ENCODE measurements at places on chromosomes 2 and 18.

DNA sequence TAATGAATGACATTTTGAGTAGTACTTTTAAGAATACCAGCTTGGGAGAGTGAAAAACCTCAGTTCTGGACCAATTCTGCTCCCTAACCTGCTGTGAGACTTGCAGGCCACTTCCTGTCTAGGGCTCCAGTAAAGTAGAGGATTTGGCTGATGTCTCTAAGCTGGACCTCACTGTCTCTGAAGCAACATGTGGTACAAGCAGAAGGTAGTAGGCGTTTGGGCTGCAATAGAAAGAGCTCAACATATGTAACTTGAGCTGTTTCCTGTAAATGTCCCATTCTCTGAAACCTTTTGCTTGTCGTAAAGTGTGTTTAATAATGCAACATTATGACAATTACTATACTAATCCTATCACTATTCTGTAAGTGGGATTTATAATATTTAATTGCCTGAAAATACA lies 213.1 kb downstream of the MYO3B start:
- DNase-seq, result no peak

DNA sequence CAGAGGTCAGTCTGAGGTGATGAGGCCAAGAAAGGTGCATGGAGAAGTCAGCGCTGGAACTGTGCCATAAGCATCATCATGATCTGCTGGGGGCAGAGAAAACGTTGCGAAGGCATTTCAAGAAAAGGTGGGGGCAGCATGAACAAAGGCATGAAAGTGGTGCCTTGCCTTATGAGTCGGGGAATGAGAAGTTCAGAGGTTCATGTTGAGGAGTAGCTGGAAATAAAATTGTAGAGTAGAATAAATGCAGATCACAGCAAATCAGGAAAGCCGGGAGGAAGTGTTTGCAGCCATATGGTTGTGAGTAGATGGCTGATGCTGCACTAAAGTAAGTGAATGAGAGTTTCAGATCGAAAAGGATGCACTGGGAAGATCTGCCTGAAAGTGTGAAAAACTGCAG lies 72.1 kb upstream of the ARL5A start:
- no peak for DNase-seq

GRCh38 chr18:13577781-13578180 lies 148.6 kb downstream of the FAM210A start:
- DNase-seq, result no peak

DNA sequence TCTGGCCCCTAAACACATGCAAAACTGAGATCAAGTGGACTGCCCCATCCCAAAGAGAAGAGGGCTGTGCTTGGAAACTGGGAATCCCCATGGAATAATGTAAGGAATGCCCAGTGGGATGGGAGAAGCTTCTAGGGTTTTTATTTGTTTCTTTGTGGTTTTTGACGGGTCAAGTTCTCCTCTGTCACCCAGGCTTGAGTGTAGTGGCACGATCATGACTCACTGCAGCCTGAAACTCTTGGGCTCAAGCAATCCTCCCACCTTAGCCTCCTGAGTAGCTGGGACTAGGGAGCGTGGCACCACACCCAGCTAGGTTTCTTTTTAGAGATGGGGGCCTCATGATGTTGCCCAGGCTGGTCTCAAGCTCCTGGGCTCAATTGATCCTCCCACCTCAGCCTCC lies 101.7 kb upstream of the ZSWIM2 start:
- no peak for DNase-seq

DNA sequence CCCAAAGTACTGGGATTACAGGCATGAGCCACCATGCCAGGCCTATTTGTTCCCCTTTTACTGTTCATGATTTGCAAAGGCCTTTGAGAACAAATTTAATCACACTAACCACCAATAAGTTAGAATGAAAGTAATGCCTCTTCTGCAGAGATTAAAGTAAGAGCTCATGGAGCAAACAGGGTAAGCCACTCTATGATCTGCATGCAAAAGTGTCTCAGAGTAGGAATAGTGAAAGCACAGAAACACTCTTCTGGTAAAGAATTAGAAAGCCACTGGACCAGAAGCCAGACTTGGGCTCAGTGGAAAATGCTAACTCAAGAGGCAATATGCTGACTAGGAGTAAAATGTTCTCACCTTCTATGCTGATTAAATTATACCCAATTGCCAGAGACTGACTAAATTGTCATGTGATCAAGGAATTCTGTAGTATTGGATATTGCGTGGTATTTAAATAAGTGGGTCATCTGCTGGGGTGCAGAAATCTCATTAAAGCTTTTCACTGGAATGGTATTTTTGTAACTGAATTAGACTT lies 235.3 kb upstream of the ERBB4 start:
- no peak for DNase-seq

- no peak for DNase-seq
Observed at GRCh38 chr18:42137693-42138375, 182.8 kb downstream of the PIK3C3 start.

DNA sequence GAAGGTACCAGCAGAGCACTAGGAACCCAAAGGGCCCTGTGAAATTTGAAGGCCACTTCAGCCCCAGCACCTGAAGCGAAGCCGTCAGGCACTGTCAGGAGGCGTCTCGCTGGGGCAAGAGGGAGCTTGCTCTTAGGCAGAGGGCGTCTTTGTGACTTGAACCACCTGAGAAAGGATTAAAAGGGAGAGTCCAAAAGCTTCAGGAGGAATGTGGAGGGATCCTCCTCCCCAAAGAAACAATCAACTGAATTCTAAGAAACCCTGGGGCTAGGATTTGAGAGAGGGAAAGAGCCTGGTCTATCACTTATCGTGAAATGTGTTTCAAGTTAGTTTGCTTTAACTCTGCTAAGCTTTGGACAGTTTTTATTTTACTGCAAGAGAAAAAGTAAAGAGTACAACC lies 324.9 kb upstream of the SOX11 start:
- DNase-seq, result no peak

GRCh38 chr2:119823734-119824334 lies 64.1 kb downstream of the PTPN4 start:
- DNase-seq, result no peak

- no peak for DNase-seq
Observed at GRCh38 chr2:45274250-45274926, 265.1 kb upstream of the SIX2 start.

DNA sequence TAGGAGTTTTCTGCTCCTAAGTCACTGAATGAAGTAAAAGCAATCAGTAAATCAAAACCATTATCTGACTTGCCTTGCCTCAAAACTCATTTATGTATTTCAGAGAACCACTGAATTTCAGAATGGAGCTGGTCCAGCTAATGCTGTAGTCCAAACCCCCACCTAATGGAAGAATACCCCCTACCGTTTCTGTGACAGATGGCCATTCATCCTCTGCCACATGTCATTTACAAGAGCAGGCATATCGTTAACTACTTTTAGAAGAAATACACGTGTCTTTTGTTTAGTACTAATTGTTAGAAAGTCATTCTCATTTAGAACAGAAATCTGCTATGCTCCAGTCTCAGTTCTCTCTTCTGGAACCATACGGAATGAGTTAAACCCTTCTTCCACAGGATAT lies 12.8 kb upstream of the GALNT5 start:
- DNase-seq, result no peak

DNA sequence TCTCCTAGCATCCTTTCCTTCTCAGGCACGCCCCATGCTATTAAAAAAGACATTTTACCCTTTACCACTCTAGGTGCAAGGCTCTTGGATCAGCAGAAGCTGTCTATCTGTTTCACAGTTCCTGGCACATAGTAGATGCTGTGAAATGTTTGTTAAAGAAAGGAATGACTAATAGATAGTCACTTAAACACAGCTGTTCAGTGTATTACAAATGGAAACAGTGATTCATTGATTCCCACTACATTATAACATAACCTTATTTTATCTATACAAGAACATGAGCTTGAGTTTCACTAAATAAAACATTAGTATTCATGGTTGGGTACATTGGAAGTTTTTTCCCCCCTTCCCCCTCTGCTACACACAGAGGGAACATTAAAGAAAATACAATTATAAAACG lies 142.1 kb downstream of the ASXL3 start:
- no peak for DNase-seq

- no peak for DNase-seq
Observed at GRCh38 chr2:38438883-38439612, 62.0 kb upstream of the ATL2 start.

- no peak for DNase-seq
Observed at GRCh38 chr2:61853086-61853846, 594 bp downstream of the FAM161A start.

GRCh38 chr2:7517088-7517487 lies 599.9 kb downstream of the RNF144A start:
- DNase-seq, result no peak

DNA sequence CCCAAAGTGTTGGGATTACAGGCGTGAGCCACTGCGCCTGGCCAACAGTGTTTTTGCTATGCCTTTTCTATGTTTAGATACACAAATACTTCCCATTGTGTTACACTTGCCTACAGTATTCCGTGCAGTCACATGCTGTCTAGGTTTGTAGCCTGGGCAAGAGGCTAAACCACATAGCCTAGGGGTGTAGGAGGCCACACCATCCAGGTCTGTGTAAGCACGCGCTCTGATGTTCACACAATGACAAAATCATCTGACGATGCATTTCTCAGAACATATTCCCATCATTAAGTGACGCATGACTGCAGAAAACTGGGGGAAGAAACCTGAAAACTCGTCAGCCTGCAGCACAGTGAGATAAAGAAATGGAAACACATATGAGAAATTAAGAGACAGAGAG lies 46.1 kb upstream of the TWIST2 start:
- DNase-seq, result no peak

- DNase-seq, result no peak
Observed at GRCh38 chr2:55112229-55113031, 62.2 kb upstream of the RTN4 start.

GRCh38 chr2:118003396-118003824 lies 10.5 kb downstream of the CCDC93 start:
- DNase-seq, result no peak

DNA sequence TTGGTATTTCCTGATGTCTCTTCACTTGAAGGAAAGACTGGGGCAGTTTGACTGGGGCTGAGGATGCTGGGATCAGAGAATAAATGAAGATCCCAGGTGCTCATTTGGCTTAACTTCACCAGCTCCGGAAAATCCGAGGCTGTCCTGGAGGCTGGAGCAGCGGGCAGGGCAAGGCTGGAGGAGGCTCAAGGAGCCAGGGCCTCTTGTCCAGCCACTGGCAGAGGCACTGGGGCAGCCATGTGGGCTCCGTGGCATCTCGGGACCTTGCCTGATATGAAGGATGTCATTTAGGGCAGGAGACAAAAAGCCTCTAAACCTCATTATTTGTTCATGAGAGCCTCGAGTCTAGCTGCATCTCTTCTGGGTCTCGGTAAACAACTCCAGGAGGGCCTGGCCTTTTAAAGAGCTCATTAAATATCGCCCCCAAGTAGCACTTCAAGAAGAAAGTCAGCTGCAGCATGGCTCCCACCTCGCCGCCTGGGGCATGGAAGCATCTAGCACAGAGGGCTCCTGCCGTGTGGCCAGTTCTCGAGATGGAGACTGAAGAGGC lies 13.5 kb upstream of the GPR55 start:
- no peak for DNase-seq

GRCh38 chr2:240501531-240501991 lies 56.2 kb downstream of the ANKMY1 start:
- DNase-seq, result no peak

DNA sequence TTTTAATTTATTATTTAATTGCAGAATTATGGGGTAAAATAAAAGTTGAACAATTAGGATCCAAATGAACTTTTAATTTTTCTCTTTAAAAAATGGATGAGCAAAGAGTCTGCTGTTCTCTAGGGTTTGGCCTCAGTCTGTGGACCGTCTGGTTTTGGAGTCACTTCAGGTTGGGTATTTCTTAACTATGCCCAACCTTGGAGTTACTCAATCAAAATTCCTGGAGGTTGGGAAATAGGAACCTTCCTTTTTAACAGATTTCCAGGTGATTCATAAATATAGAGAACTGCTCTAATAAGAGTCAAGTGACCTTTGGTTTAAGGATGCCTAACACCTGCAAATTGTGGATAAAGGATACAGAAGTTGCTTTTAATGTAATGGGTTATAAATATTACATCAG lies 241.5 kb upstream of the GCFC2 start:
- no peak for DNase-seq

DNA sequence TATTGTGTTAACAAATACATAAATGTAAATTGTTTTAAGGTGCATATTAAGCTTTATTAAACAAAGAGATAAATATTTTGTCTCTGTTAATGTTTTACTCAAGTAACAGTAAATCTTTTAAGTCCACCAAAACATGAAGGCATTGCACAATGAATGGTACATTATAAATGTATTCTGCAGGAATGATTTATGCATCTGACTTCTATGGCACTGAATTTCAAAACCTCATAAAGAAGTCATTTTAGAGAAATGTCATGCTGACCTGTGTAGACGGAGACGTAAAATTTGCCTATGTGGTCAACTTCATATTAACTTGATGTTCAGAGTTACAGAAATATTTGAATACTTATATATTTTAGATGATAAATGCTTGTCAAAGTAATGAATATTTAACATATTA lies 194.7 kb downstream of the BABAM2 start:
- DNase-seq, result no peak

DNA sequence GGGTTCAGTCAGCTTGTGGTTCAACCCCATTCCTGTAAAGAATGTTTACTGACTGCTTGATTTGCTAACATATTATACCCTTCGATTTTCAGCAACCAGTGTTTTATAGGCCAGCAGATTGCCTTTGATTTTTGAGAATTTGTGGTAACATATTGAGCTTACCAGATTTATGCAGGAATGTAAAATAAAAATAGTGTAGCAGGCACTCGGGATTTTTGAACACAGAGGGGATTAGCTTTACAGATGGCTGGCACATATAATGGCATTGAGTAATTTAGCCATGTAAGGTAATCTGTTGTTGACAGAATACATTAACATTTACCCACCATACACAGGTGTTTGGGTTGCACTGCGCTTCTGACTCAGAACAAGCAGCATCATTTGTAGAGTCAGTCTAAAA lies 354.0 kb downstream of the LRRTM1 start:
- DNase-seq, result no peak

- peak; percentile 53 for DNase-seq
Observed at GRCh38 chr2:86037141-86037794, 68.4 kb downstream of the POLR1A start.

DNA sequence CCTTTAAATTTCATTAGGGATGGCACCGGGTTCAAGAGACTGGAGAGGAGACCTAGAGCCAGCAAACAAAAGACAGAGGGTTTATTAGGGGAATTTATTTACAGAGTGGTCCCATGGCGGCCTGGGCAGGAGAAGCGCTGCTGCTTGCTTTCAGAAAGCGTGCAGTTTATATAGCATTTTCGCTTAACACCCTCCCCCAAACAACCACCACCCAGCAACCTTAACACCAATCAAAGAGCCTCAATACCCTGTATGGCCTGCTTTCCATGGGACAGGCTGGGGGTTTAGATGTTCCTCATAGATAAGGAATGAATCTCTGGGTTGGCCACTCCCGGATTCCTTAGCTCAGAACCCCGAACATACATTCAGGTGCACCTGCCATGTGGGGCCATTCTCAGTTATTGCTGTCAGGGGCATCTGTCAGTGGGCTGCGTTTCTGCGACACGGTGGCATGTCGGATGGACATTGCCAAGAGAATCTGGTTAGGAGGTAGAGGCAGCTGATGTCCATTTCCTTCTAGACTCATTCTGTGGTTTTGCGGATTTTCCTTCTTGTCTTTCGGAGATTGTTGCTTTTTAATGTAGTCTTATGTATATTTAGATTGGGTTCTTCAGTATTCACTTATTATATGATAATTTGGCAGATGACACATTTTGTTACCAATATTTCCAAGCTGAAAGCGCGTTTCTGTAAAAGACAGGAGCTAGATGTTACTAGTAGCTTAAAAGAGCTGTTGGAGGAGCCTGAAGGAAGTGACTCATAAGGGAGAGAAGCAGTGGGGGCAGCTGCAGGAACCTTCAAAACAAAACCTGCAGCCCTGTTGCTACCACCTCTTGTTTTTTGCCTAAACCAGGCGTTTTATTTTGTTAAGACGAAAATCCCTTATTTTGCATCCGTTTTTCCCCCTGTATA lies 7.2 kb downstream of the AGAP1 start:
- DNase-seq, result no peak

All from stimulated activated CD8-positive, alpha-beta memory T cell treated with anti-CD3 and anti-CD28 coated beads, Interleukin-15, amount 100 ng/mL, for 48 hours (primary cell).